Activated CD4-positive, alpha-beta T cell treated with anti-CD3 and anti-CD28 coated beads, Interleukin-2, amount 50 U/mL, for 48 hours (primary cell): ENCODE measurements at places on chromosomes 4 and X.

- no peak for DNase-seq
Measured at GRCh38 chrX:20116577-20117240, at the start of gene MAP7D2. MAP7D2 (minus strand) TSS chrX:20116907; CDS start chrX:20116879, 28 bp downstream.

- DNase-seq = no peak
Measured at GRCh38 chr4:68572653-68573170, 3.4 kb downstream of the UGT2B17 start.

- DNase-seq = no peak
Measured at GRCh38 chrX:17529151-17529745, 154.2 kb downstream of the NHS start.

GRCh38 chr4:164012396-164013027, 518.0 kb downstream of the TMA16 start:
- peak; percentile 9 for DNase-seq

GRCh38 chrX:17475449-17476217, 100.6 kb downstream of the NHS start:
- DNase-seq = no peak

DNA sequence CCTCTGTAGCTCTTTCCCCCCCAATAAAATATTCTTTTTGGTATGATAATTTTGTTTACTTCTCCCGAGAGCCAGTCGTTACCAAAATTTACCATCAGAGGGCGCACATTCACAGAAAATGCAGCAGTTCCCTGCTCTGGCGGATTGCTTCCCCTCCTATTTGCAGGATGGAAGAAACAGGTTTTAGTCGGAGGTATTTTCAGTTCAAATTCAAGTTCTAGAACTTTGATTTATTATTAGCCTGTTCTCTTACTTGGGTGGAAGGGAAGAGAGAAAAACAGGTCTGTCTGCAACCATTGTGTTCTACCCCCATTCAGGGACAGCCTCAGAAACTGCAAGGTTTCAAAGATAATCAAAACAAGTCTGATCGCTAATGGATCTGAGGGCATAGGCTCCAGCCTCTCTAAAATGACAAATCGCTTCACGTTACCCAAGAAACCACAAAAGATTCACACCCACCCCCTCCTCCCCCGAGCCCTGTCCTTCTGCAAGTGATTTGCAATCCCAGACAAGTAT, 263.8 kb upstream of the RPS6KA3 start:
- DNase-seq = peak; percentile 64

- DNase-seq = no peak
Measured at GRCh38 chrX:87160435-87161010, 357.1 kb upstream of the KLHL4 start.

DNA sequence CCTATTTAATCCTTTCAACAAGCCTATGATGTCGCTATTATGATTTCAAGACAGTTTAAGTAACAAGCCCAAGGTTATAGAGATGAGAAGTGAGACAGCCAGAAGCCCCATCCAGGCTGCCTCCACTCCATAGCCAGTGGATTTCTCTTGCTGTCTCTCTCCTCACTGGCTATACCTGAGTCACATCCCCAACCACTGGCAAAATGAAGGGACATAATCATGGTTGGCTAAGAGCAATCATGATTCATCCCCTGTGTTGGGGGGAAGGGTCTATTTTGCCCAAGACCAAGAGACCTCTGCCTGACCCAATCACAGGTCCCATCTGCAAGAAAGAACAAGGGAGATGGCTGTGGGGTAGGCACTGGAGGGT, 334.9 kb upstream of the GATB start:
- no peak for DNase-seq

GRCh38 chrX:105696870-105697269, 125.5 kb upstream of the NRK start:
- no peak for DNase-seq

DNA sequence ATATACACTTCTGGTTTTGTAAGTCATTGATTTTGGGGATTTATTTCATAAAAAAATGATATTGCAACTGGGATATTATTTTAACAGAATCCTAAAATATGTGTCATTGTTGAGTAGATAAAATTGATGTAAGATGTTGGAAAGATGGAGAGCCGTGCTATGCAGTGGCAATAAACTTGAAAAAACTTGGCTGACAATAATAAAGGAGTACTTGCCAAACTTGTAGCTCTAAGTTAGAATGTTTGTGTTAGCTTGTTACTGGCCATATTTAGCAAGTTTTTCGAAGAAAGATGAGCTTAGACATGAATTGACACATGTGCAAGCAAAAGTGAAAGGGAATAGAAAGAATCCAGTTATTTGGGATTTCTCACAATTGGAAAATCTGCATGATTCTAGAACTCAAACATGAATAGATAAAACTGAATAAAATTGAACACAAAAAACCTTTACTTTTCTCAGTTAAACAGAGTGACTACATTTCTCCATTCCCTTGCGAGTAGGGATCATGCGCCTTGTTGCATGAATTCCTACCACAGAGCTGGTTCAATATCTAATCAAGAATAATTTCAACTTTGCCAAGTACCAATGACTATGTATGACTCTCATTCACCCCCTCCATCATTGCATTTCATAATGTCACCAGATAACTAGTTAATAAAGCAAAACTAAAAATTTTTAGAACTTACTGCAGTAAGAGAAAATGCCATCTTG, 327.8 kb downstream of the CAMK2D start:
- DNase-seq = no peak

DNA sequence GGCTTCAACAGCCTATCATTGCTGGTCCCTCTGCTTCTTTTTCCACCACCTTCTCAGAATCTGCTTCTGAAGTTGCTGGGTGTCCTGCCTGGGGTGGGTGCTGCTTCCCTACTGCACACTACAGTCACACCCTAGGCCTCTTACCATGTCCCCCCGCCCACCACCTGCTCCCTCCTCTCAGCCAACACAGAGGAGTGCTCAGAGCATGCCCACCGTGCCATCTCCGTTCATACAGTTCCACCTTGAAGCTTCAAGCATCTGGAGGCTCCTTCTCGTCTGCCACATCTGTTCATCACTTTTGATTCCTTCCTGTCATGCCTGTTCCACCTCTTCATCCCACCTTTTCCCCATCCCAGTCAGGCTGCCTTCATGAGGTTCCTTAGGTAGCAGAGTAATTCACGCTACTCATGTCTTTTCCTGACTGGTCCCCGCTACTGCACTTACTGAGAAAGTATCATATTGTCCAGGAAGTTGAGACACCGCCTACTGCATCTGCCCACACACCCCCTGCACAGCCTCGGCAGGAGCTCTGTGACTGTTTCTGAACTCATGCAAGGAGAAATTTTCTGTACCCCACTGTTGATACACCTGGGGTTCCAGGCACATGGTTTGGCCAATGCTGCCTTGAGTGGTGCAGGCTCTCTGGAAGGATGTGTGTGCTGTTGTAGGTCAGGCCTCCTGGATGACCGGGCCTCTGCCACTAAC, 39.5 kb downstream of the HADH start:
- no peak for DNase-seq

- DNase-seq = peak; percentile 80
Measured at GRCh38 chrX:49172280-49172780, 632 bp downstream of the PLP2 start.

DNA sequence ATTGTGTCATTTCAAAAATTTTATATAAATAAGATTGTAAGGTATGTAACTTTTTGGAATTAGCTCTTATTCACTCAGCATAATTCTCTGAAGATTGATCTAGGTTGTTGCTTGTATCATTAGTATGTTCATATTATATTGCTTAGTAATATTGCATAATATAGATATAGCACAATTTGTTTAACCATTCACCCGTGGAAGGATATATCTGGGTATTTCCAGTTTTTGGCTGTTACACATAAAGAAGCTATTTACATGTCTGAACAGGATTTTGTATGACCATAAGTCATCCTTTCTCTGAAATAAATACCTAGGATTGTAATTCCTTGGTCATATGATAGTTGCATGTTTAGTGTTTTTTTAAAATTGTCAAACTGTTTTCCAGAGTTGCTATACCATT, 82.5 kb downstream of the CPEB2 start:
- DNase-seq = no peak

- DNase-seq = no peak
Measured at GRCh38 chr4:147003956-147004809, 58.5 kb upstream of the TTC29 start.

DNA sequence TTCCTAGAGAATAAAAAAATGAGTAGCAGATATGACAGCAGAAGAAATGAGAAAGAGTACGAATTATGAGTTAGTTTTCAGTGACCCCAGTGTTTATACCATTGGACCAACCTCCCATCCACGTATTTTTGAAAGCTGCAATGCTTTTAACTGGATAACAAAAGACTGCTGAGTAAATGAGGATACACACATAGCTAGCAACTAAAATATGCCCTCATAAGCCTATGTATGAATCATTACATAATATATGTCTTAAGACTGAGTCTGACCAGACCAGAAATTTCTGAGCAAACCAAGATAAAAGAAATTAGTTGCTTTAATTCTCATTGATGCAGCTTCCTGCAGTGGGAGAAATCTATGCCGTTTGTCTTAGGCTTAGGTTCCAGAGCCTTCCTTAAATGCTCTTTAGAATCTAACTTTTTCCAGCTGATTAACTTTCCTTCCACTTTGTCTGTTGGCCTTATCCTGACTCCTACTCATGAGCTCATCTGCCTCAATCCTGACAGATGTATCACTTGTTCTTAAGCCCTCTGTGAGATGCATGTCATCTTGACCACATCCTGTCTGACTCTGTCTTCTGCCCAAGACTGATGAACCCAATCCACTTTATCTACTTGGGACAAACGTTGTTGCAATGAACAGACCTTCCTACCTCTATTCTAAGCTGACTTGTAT, 301.4 kb upstream of the AADAT start:
- DNase-seq = no peak

DNA sequence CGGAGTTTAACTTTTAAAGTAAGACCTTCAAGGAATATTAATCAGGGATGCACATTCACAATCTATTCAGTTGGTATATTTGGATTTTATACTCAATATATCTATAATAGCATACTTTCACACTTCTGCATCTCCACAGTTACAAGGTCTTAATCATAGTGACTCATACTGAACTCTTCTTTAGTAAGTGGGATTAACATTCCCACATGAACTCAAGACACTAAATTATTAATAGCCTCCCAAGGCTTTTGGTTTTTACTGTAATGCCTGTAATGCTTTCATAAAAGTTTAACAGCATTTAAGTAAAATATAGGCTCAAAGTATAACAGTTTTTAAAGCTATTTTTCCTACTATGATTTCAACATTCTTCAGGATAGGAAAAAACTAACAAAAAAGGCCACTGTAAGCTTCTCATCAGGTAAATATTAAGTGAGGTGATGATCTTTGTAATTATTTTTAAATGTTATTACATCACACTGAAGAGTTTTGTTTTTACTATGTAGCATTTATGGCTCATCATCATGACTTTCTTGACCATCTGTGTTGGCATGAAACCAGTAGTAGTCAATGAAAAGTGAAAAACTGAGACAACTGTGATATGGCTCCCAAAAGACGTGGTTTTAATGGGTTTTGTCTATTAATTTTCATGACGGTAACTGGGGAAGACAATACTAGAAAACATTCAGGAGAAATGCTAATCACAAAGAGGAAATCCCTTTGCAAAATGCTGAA, 91.5 kb upstream of the GALNT7 start:
- DNase-seq = no peak

DNA sequence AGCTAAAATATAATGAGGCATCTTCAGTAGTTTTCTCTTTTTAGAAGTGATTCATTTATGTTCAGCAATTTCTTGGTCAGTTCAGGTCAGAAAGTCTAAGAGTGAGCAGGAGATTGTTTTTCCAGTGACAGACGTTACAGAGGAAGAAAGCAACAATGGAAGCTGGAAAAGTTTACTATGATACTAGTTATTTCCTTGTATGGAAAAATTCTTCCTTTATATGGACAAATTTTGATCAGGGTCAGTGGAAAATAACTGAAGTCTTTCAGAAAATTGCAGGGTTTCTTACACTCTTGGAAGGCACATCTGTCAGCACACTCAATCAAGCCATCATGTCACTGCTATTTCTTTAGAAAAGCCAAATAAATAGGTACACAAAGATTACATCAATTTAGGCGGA, 1120.7 kb downstream of the FAT4 start:
- no peak for DNase-seq

DNA sequence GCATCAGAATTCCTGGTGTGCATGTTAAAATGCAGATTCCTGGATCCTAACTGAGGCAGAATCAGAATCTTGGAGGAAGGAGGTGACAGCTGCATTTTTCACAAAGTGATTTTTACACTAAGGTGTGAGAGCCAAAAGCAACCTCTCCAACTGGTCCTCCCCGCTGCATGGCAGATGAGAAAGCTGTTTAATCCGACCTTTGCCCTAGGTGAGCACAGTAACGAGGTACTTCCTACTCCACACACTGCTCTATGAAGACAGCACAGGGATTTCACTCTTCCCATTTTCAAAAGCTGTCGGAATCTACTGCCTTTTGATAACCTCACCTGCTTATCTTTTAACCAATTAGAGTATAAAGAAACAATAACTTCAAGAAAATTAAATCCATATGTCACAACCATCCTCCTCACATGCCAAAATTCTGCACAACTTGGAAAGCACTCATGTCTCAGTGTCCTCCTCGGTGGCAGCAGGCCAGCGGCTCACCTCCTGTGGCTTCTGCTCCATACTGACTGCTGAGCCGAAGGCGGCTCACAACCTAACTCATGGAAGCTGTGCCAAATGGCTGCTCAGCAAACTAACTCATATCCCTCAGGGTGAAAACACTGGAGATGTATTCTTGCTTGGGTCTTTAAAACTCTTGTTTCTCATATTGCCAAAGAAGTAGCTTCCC, 3.6 kb downstream of the CASP6 start:
- DNase-seq = no peak

DNA sequence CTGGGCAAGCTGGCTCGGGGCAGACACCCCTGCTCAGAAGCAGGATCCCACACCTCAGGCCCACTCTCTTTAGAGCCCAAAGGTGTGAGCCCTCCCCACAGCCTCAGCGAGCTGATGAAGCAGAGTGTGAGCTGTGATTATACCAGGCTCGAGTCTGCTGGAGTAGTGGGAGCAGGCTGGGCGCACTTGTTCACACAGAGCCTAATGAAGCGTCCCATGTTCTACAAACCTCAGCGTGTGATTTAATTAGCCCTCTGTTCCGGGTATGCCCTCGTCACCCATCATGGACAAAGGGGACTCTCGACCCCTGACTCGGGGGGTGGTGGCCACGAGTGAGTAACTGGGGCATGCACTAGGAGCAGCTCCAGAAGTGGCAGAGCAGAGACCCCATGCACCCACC, 62.3 kb downstream of the PPP2R2C start:
- no peak for DNase-seq

GRCh38 chrX:71225676-71226075, 2.7 kb downstream of the GJB1 start:
- no peak for DNase-seq
